ENCODE measurements at places on chromosomes 16 and 17.
A peak's percentile ranks its signal among the peaks of the same experiment; 100 is the strongest.

GRCh38 chr16:1054660-1055556 lies 17.6 kb upstream of the SSTR5 start:
- DNase-seq = no peak

DNA sequence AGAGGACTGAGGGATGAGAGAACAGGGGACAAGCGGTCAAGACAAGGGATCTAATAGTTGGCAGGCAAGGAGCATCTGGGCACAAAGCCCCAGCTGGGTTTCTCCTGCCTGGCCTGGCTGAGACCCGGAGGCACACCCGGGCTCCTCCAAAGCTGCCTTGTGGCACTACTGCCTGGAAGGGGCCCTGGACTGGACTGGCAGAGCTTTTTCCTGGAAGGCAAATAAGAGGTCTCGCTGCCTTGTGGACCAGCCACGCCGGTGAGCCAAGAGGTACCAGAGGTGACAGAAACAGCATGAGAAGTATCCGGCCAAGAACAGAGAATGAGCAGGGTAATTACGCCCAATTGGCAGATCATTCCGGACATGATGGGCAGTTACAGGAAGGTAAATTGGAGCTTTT lies 64.6 kb downstream of the GTF3C1 start:
- no peak for DNase-seq

DNA sequence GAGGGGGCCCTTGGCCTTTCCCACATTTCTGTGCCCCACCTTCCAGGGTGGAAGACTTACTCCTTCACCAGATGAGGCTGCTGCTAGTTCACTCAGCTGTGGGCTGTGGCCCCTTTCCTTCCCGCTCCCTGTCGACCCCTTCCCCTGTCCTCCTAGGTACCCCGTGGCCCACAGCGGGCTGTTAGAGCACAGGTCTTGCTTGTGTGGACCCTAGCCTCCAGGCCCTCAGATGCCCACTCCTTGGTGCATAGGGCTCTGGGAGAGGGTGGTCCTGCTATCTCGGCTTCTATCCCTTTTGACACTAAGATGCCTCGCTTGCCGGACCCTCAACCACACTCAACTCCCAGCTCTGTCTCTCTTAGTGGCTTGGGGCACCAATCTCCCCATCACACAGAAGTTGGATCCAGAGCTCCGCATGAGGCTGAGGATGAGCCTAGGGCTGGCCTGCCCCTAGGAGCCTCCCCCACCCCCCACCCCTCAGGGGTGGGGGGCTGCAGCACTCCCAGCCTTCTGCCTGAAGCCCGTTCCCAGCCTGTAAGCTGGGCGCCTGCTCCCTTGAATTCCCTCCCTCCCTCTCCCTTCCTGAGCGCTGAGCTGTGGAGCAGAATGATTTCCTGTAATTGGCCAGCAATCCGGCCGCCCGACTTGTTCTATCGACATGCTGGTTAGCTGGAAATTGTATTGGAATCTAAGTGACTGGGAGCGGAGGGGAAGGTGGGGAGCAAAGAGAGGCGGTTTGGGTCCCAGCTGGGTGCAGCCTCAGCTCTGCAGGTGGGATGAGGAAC lies 30.9 kb downstream of the DCAKD start:
- DNase-seq = no peak

DNA sequence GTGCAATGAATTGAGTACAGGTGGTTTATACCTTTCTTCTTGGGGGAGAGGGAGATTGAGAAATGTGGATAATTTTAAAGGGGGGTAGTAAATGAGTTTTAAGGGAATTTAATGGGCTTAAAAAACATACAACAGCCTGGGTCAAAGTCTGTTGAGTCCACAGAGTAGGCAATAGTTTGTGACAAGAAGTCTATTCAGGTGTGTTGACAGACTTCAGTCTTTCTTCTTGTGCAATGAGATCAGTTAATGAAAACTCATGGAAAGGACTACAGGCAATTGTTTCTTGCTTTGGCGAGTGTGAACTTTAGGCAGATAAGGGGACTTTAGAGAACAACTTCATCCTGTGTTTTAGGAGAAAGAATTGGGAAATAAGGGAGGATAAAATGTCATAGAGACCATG lies 507.8 kb upstream of the CA10 start:
- no peak for DNase-seq

DNA sequence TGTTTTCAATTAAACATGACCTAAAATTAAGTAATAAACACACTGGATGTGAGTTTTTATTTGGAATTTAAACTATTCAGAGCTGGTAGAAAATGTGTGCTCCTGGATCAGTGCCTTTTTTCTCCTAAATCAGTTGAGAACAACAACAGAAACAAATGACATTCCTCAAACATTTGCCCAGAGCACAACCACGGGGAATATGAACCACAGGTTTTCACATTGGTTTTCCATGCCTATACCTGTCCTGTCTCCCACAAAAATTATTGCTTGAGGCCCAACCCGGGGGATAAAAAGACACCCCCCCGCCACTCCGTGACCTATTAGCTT lies 6.8 kb downstream of the HSBP1 start:
- DNase-seq = no peak

- no peak for DNase-seq
Measured at GRCh38 chr17:81256616-81257015, 17.5 kb downstream of the NDUFAF8 start.

GRCh38 chr16:10763456-10763855 lies 19.8 kb downstream of the NUBP1 start:
- DNase-seq = no peak

GRCh38 chr17:79146562-79146961 lies 71.9 kb downstream of the ENGASE start:
- DNase-seq = no peak

- no peak for DNase-seq
Measured at GRCh38 chr17:46834846-46835245, 16.4 kb upstream of the WNT3 start.

GRCh38 chr17:71825687-71826086 lies 295.1 kb upstream of the SOX9 start:
- DNase-seq = no peak

DNA sequence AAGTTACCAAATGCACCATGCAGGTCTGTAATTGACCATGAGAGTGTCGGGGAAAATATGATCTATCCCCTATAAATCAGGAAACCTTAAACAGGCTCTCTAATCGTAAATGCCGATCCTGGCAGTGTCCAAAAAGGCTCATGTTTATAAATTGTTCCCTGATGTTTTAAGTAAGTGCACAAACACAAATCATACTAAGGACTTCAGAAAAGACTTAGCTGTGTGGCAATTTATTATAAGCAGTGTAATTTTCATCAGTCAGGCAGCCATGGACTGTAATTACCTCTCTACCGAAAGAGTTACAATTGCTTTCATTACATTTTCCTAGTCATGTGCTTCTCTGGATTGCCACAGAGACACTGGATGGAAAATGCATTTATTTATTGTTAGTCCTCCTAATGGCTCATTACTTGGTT lies 73.4 kb upstream of the COX10 start:
- no peak for DNase-seq

DNA sequence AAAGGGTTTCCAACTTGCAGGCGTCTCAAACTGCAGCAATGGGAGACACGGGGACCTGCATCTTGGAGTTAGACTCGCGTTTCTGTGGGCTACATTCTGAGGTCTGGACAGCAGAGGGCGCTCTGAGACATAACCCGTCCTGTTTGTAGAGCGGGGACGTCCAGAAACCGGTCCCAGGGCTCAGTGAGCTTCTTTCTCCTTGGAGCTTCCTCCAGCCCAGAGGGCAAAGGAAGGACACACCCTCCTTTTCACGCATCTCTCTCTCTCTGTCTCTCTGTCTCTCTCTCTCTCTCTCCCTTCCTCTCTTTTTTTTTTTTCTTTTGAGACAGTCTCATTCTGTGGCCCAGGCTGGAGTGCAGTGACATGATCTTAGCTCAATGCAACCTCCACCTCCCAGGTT lies 19.8 kb downstream of the COX4I1 start:
- DNase-seq = peak; percentile 83

- no peak for DNase-seq
Measured at GRCh38 chr17:72730077-72730476, 362.4 kb downstream of the SLC39A11 start.
